SW 1271 (cell line): ENCODE measurements at places on chromosomes 7 and 10.
A peak's percentile ranks its signal among the peaks of the same experiment; 100 is the strongest.

DNA sequence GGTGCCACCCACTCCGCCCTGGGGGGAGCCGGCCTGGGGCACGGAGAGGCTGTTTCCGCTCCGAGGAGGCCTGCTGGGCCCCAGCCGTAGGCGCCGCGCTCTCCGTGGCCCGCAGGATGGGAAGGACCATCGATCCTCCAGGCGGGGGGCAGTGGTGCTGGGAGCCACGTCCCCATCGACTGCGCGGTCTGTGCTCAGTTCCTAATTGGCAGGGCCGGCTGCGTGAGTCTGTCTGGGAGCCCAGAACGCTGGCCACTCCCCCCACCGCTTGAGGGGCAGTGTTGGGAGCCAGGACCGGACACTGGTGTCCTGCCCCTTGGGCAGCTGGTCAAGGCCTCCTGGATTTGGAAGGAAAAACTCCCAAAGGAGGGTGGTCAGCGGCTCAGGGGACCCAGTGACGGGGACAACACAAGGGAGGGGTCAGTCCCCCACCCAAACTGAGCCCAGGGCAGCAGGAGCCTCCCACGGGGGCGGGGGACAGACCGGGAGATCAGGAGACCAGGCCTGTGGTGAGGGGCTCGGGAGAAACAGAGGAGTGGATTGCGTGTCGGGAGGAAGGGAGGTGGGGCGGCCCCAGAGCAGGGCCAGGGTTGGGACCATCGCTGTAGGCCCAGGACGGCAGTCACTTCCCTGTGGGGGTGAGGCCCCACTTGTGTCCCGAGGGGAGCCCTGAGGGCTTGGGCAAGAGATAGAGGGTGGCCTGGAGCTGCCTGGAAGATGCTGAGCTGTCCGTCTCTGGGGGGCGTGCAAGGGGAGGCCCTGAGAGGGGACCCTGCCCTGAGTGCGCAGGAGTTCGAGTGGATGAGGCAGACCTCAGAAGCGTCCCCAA lies 89.0 kb downstream of the UNCX start:
- DNase-seq = no peak

DNA sequence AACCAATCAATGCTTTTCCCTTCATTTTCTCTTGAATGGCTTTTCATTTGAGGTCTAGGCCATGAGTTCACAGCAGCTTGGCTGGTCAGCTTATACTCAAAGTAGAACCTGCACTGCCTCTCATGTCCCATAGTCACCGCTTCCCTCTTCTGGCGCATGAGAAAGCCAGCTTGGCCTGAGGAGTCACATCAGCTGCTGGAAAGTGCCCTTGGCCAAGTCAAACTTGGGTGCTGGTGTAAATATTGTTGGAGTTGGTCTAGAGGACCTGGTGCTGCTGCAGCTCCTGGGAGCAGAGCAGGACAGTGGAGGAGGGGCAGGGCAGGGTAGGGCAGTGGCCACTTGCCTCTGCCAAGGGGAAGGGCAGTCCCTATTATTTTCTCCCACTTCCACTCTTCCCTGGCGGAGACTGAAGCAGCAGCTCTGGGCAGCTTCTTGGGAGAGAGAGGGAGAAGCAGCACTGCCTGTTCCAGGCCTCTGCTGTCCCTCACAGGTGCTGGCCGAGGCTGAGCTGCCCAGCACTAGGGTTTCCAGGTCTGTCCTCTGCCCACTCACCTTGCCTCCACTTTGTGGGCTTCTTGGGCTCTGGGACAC lies 12.8 kb downstream of the UBE2D4 start:
- DNase-seq = no peak

- no peak for DNase-seq
These were observed 66.8 kb downstream of the DNAJC12 start for GRCh38 chr10:67771200-67771599.

- DNase-seq = no peak
These were observed 57.6 kb downstream of the USP6NL start for GRCh38 chr10:11553773-11554381.

GRCh38 chr7:148146346-148146745 lies 444.2 kb upstream of the C7orf33 start:
- no peak for DNase-seq

GRCh38 chr7:34026481-34027190 lies 121.3 kb downstream of the BMPER start:
- no peak for DNase-seq

DNA sequence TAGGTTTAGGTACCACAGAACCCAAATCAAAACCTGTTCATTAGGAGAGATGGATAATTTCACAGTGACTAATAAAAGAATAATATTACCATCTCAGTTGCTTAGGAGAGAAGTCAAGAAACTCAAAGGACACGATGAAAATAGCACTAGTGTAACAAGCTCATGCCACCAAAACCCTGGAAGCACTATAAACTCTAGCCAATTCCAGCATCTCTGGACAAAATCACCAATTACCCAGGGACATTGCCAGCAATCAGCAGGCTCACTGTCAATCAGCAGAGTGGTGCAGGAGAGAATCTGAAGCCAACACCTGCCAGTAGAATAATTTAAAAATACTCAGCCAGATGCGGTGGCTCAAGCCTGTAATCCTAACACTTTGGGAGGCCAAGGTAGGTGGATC lies 88.9 kb downstream of the ARMH3 start:
- no peak for DNase-seq

GRCh38 chr7:95865716-95866371 lies 93.5 kb downstream of the DYNC1I1 start:
- DNase-seq = no peak

GRCh38 chr10:23341004-23341403 lies 3.6 kb downstream of the C10orf67 start:
- no peak for DNase-seq

DNA sequence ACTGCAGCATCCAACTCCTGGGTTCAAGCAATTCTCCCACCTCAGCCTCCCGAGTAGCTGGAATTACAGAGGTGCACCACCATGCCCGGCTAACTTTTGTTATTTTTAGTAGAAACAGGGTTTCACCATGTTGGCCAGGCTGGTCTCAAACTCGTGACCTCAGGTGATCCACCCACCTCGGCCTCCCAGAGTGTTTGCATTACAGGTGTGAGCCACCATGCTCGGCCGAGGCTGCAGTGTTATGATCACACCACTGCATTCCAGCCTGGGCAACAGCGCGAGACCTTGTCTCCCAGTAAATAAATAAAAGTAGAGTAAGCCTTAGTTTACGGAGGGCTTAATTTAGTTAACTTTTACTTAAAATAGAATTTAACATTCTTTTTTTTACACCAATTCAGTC lies 23.7 kb upstream of the IGF2BP3 start:
- DNase-seq = no peak

DNA sequence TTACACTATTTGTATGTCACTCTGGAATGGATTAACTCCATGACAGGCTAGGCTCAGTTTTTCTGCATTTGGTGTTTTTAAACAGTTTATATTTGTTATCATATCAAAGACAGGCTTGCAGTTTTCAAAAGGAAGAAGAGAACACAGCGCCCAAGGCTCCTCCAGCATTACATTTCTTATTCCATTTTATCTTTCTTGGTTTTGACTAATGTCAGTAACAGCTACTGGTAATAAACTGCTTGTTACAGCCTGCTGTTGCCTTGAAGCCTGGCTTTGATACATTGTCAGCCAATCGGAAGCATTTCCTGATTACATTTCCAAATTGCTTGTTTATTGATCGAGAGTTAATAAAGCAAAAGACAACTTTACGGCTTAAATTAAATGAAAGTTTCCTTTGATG lies 166.0 kb upstream of the MDFIC start:
- DNase-seq = no peak

DNA sequence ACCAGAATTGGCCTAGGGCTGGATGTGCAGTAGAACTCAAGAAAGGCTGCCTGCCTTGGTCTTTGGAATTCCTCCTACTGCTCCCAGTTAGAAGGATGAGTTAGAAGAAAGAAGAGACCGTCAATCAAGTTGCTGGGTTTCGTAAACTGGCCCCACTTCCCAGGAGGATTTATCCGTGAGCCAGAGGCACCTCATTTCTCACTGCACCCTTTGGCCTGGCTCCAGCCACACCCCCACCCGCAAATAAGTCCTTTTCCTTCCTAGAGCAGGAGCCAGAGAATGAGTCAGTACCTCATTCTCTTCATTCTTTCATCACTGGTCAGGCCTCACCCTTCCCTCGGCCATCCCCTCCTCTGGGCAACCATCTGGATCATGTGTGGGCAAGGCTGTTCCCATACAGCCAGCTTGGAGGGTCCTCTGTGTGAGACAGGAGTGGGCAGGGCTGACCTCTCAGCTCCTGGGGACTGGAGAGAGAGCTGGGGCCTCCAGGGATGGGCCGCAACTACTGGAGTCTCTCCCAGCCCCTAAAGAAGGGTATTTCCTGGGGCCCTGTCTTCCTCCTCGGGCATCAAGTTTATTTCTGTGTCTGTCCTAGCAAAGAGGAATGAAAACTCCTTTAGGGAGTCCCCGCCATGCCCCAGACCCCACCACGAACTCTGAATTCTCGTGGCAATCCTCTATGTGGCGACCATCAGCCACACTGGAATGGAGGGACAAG lies 87.2 kb upstream of the DUSP5 start:
- peak; percentile 75 for DNase-seq

- no peak for DNase-seq
These were observed 30.1 kb downstream of the CAV1 start for GRCh38 chr7:116554911-116555310.

DNA sequence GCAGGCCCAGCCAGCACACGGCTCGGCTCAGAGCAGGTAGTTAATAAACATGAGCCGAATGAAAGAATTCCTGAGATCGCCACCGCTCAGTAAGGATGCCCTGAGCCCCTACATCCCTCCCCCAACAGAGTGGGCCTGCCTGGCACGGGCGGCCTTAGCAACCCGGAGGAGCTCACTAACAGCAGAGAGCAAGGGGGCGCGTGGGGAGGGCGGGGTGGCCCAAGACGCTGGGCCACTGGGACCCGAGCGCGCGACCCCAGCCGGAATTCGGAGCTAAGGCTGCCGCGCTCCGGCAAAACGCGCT lies 403 bp upstream of the ENO4 start:
- no peak for DNase-seq

GRCh38 chr10:2618690-2619089 lies 448.7 kb upstream of the PFKP start:
- DNase-seq = no peak

- no peak for DNase-seq
These were observed 15.5 kb upstream of the HOXA13 start for GRCh38 chr7:27215356-27215755.

DNA sequence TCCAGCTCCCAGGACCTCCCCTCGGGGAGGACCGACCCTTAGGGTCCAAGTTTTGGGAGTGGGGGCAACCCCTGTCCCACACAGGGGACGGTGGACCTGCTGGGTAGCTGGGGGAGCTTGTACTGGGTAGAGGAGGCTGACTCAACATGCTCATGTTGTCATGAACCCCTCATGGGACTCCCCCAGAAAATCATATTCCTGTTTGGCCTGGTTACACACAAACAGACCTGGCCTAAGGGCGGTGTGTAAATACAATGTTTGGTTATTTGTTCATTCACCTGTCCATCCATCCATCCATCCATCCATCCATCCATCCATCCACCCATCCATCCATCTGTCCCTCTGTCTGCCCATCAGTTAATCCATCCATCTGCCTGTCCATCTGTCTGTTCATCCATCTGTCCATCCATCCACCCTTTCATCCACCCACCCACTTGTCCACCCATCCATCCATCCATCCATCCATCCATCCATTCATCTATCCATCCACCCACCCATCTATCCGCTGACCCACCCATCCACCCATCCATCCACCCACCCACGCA lies 92.9 kb downstream of the DNAJB6 start:
- no peak for DNase-seq

GRCh38 chr10:131034451-131034850 lies 277.1 kb downstream of the TCERG1L start:
- DNase-seq = no peak

- no peak for DNase-seq
These were observed 104.1 kb upstream of the LAMB4 start for GRCh38 chr7:108234281-108234680.

GRCh38 chr10:33134011-33134751 lies 176.2 kb upstream of the ITGB1 start:
- peak; percentile 82 for DNase-seq

DNA sequence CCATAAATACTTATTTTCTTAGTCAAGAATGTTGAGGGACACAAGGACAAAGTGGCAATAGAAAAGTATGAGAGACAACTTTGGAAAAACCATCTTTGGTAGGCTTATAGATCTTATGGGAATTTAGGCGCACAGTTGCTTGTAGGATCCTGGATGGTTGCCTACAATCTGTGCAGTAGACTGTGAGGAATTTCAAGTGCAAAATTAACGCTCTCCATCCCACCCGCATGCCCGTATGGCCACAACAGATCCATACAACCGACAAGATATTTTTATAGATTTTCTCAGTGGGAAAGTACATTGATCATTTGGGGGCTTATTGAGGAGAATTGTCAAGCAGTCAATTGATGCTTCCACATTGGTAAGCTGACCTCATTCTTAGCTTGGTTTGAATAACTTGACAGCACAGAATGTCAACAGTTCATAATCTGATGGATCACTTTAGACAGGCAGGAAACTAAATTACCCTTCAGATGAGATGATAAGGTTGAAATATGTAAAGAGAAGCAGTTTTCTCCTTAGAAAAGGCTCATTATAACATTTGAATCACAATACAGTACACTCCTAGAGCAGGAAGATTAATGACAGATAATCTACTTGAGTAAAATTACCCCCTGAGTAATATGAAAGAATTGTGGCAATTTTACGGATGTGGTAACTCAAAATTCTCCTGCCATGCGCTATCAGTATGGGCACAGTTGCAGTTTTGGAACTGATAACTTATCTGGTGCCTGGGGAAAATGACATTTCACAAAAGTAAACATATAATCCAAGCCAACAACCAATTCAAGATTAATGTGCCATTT lies 479.7 kb downstream of the KIF20B start:
- DNase-seq = no peak

DNA sequence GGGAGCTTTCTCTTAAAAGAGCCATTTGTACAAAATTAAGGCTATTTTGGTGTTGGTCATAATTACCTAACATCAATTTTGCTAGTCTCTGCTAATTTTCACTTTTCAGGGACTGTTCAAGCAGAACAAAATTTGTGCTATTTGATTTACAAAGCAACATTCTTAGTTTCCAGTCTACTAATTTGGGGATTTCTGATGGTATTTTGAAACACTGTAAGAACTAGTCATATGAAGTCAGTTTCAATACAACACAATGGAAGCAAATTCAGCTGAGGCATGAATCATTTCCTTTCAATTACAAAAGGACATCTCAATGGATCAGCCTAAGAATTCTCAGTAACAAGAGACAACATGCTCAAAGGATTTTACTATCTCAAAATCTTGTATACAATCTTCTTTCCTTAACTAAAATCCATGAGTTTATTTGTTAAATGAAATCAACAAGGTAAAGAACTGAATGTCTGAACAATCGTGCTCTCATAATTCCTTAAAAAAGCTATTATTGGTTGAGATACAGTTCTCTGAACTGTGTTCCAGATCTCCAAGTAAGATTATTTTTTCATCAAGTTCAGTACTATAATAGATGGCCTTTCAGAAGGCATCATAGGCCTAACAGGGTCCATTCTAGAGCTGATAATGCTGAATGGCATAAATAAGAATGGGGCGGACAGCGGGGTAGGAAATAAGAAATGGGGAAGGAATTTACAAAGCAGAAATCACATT lies 144.6 kb downstream of the NRCAM start:
- no peak for DNase-seq
